ENCODE measurements at places on chromosomes 7 and 10.

DNA sequence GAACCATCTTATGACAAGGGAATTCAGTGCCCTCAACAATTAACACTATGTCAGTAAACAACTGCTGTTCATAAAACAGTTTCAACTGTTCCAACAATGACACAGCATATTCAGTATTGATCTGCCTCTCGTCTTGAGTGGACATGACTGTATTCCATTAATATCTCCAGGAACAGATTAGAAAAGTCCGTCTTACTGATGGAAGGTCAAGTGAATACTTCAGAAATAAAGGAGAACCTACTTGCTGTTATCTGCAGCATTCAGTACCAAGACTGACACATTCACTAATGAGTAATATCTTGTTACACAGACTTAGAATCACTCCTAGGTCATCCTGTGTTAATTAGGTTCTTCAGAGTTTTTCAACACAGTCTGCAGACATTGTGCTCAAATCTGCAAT lies 12.1 kb downstream of the KBTBD2 start:
- DNase-seq = no peak

DNA sequence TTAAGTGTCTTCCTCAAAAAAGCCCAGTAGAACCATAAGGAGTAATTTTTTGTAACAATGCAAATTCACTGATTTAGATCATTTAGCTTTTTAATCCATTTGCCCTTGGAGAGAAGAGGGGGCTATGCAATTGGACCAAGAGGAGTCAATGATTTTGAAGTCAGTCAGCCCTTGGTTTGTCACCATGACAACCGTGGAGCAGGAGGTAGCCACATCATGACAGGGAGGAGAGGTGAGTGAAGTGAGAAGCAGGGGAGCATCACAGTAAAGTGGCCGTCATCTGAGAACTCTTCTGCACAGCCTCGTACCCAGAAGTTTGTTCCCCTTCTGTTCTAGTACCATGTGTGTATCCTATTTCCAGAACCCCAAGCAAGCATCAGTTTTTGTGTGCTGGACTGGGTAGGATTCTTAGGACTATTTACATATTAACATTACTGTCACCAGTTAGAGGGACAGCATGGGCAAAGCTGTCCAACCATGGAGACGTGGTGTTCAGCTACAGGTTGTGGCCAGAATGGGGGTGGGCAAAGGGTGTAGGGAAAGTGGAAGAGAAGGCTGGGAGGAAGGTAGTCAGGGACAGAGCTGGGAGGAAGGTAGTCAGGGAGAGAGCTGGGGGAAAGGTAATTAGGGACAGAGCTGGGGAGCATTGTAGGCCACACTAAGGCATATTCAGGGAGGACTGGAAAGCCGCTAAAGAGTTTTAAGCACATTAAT lies 13.1 kb downstream of the UBE3C start:
- no peak for DNase-seq

DNA sequence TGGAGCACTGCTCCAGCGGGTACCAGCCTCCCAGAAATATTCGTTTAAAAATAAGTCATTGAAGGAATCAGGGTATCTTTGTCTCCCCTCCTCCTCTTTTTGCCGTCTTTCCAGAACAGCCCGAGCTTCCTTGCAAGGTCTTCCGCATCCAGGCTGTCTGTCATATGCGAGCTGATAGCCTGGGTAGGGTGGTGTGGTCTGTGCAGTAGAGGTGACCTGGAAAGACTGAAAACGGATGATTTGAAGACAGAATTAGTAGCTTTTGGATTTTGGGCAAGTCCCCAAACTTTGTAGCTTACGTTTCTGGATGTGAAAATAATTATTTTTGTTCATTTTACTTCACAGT lies 480 bp downstream of the VPS50 start:
- no peak for DNase-seq

GRCh38 chr10:34145715-34146114 lies 669.4 kb downstream of the PARD3 start:
- no peak for DNase-seq

GRCh38 chr7:142669074-142669654 lies 80.1 kb upstream of the PRSS1 start:
- DNase-seq = no peak

GRCh38 chr7:30323006-30323355 lies 38.6 kb downstream of the ZNRF2 start:
- DNase-seq = no peak

DNA sequence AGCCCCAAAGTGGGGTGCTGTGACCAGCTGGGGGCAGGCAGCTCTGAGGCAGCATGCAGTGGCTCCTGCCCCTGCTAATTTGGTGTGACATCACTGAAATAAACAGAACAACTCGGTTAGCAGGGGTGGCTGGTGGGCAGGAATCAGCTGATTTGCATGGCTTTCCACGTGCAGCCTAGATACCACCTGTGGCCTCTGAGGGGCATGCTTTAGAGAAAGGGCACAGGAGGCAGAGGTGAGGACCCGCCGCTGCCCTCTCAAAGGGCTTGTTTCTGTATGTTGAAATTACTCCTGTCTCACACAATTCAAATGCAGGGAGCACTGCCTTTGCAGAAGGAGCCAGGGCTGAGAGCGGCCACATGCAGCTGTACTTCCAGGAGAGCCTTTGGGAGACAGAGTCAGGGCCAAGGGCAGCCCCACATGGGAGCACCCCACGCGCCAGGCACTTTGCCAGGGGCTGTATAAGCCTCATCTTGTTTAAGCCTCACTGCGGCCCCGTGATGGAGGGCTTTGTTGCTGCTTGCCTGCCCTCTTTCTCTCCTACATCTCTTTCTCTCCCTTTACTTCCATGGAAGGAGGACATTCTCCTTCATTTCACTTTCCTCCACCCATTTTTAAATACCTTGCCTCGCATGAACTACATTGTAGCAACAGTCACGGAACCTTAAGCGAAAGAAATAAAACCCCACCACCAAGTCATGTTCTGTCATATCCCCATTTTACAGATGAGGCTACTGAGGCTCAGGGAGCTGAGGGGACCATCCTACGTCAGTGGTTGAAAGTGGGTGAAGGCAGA lies 137.7 kb downstream of the ZMIZ1 start:
- DNase-seq = no peak

- DNase-seq = no peak
Measured at GRCh38 chr10:102342958-102343357, 52.5 kb upstream of the NFKB2 start.

Measured in sciatic nerve (tissue), 2 donors.